ENCODE measurements at places on chromosomes 3 and 15.

- no peak for DNase-seq
These were observed 75.7 kb downstream of the SENP2 start for GRCh38 chr3:185661772-185662171.

GRCh38 chr15:85706779-85707518, 87.8 kb downstream of the KLHL25 start:
- DNase-seq: peak; percentile 85

- no peak for DNase-seq
These were observed 99.9 kb downstream of the APBA2 start for GRCh38 chr15:28985691-28986090.

GRCh38 chr3:64306745-64307144, 81.5 kb upstream of the PRICKLE2 start:
- no peak for DNase-seq

Measured in CD4-positive, alpha-beta T cell treated with Interleukin-10 for 1 hour (primary cell).